Activated naive CD8-positive, alpha-beta T cell treated with anti-CD3 and anti-CD28 coated beads, Interleukin-2, amount 50 U/mL, for 24 hours (primary cell): ENCODE measurements at places on chromosomes 3 and 15.

DNA sequence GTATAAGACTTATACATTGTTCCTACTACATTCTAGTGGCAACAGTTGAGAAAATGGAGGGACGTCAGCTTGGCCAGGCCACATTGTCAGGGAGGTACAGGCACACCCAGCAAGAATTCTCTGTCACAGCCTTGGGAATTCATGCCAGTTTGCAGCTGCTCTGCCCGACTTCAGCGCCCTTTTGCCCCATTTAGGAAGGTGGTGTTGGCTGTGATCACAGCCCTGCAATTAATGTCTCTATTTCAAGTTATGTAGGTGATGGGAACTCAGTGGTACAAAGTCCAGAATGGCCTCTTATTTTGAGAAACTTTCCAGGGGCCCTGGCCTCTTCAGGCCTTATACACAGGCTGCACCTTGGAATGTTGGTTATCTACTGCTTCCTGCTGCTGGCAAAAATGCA is 26.7 kb downstream of the AMOTL2 start:
- H3K36me3 ChIP-seq: peaks cover 5% of the 10 kb centered on the region
- H3K27me3 ChIP-seq: no peaks in the 10 kb centered on the region
- no peak overlapping the region for H3K4me3 ChIP-seq
- H3K4me1 ChIP-seq: no peaks in the 10 kb centered on the region
- no peak overlapping the region for H3K27ac ChIP-seq

DNA sequence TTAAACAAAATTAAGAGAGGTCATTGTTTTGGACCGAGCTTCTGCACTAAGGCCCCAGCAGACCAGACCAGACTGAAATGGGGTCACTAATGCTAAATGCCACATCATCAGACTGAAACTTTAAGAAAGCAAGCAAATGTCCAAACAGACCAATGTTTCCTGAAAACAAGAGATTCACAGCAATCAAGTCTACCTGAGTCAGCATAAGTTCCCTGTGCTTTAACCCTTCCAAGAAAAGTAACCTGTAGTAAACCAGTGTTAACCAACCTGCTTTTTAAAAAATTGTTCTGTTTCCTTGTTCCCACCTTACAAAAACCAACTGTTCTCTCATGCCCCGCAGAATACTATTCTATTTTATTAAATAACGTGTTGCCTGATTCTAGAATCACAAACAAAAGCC is 241.1 kb upstream of the GADL1 start:
- H3K4me3 ChIP-seq: no peak overlapping the region
- no peaks in the 10 kb centered on the region for H3K36me3 ChIP-seq
- no peaks in the 10 kb centered on the region for H3K4me1 ChIP-seq
- H3K27ac ChIP-seq: no peak overlapping the region

GRCh38 chr15:63226155-63226883 is 36.9 kb downstream of the RAB8B start:
- H3K36me3 ChIP-seq: peaks cover 67% of the 10 kb centered on the region
- H3K4me1 ChIP-seq: peaks cover 73% of the 10 kb centered on the region
- H3K27ac ChIP-seq: peak overlapping the region; percentile 85
- H3K27me3 ChIP-seq: no peaks in the 10 kb centered on the region

DNA sequence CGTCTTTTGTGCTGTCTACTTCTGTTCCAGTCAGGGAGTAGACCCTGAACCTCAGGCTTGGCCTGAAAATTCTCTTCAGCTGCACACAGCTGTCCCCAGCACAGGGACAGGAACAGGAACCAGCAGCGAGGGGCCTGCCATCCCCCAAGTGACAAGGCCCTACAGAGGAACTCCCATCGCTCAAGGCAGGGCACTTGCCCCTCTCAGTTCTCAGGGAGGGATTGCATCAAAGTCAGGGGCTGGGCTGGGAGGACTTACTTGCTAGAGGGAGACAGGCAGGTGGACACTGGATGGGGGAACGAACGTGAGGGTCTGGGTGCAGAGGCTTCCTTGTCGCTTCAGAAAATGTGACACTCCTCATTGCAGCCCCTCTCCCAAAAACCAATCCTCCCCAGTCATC is 163.6 kb downstream of the CHSY1 start:
- DNase-seq: no peak
- no peaks in the 10 kb centered on the region for H3K4me1 ChIP-seq
- peaks cover 2% of the 10 kb centered on the region for H3K27me3 ChIP-seq
- H3K4me3 ChIP-seq: no peak overlapping the region
- no peak overlapping the region for H3K27ac ChIP-seq

DNA sequence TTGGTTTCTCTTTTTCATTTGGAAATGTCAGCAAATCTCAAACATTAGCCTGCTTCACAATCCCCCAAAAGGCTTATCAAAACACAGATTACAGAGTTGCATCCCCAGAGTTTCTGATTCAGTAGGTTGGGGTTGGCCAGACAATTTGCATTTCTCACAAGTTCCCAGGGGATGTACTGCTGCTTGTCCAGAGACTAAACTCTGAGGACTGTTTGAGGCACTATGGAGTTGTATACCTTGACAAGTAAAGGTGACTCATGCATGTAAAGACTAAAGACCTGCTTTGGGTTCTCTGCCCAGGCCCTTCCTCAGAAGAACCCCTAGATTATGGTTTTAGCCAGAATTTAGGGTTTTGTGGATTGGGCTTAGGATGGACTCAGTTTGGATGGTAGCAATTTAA is 151.1 kb upstream of the ARHGEF26 start:
- peaks cover 2% of the 10 kb centered on the region for H3K4me1 ChIP-seq
- H3K4me3 ChIP-seq: no peak overlapping the region
- no peak for DNase-seq

- no peak overlapping the region for H3K4me3 ChIP-seq
- H3K27me3 ChIP-seq: no peaks in the 10 kb centered on the region
- peaks cover 6% of the 10 kb centered on the region for H3K4me1 ChIP-seq
- H3K27ac ChIP-seq: no peak overlapping the region
- H3K36me3 ChIP-seq: peaks cover 12% of the 10 kb centered on the region
Measured at GRCh38 chr3:197926418-197926817, 23.6 kb upstream of the RPL35A start.

DNA sequence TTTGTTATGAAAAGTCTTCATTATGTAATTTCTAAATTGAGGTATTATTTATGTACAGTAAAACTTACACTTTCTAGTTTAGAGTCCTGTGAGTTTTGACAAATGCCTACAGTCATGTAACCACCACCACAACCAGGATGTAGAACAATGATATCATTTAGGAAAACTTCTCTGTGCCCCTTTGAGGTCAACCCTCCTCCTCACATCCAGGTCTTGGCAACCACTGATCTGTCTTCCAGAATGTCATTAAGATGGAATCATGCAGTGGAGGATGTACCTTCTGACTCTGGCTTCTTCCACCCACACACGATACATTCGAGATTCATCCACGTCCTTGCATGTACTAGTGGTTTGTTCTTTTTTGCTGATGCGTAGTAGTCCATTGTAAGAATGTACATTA is 23.2 kb downstream of the MINAR1 start:
- no peaks in the 10 kb centered on the region for H3K4me1 ChIP-seq
- H3K36me3 ChIP-seq: no peaks in the 10 kb centered on the region
- H3K4me3 ChIP-seq: no peak overlapping the region
- no peaks in the 10 kb centered on the region for H3K27me3 ChIP-seq
- H3K27ac ChIP-seq: no peak overlapping the region

DNA sequence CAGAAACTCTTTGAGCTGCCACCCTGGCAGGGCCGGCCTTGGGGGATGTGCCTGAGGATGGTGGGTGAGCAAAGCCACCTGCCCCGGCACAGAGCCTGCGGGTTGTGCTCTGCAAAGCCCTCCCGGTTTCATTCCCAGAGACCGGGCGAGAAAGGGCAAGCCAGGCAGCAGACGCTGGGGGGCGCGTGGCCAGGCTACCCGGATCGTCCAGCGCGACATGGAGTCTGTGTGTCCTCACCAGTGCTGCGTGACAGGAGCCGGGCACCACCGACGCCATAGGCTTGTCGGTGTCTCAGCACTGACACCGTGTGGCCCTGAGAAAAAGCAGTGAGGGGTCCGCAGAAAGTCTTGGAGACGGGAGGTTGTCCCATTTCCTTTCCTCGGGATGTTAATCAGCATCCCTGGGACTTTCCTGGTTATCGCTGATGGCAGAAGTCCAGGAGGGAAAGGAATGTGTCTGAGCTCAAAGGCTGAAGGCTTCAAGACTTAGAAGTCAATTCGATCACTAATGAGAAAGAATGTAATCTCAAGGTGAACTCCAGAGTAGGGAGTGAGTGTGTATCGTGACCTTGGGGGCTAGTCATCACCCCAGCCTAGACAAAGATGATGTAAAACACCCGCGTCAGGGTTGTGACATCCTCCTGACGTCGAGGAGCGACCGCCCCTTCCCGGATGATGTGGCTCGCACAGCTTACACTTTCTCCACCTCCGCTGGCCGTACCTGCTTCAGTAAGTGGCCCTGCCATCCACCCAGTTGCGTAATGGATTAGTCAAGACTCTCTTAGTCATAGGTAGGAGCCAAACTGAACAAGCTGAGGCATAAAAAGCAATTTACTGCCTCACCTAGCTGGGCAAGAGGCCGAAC is 36.3 kb upstream of the PLA2G4E start:
- no peak overlapping the region for H3K27ac ChIP-seq
- H3K36me3 ChIP-seq: no peaks in the 10 kb centered on the region
- DNase-seq: peak; percentile 56
- H3K4me1 ChIP-seq: peaks cover 3% of the 10 kb centered on the region
- H3K27me3 ChIP-seq: peaks cover 26% of the 10 kb centered on the region
- H3K4me3 ChIP-seq: peak overlapping the region; percentile 19

GRCh38 chr15:43198992-43199391 is 13.8 kb downstream of the CCNDBP1 start:
- H3K27me3 ChIP-seq: no peaks in the 10 kb centered on the region
- peaks cover 26% of the 10 kb centered on the region for H3K36me3 ChIP-seq
- DNase-seq: no peak
- H3K4me1 ChIP-seq: peaks cover 6% of the 10 kb centered on the region

DNA sequence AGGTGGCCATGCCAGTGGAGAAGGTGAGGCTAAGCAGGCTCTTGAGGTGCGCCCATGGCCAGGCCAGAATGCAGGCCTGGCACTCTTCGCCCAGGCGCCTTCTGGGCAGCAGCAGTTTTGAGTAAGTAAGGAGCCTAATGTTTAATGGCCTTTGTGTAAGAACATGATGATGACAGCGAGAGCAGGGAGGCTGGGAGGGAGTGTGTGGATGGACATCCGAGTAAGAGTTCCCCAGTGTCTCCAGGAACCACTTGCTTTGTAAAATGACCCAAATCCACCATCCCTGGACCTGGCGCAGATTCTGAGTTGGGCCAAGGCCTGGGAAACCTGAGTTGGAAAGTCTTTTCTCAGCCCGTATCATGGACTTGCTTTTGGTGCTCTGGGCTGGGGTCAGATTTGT is 24.1 kb downstream of the KLF13 start:
- H3K4me3 ChIP-seq: no peak overlapping the region
- H3K4me1 ChIP-seq: peaks cover 100% of the 10 kb centered on the region
- no peaks in the 10 kb centered on the region for H3K27me3 ChIP-seq
- H3K27ac ChIP-seq: peak overlapping the region; percentile 95
- H3K36me3 ChIP-seq: peaks cover 52% of the 10 kb centered on the region

GRCh38 chr15:59236394-59236793 is 29.8 kb downstream of the LDHAL6B start:
- H3K4me1 ChIP-seq: peaks cover 27% of the 10 kb centered on the region
- no peak for DNase-seq
- H3K36me3 ChIP-seq: no peaks in the 10 kb centered on the region
- H3K27me3 ChIP-seq: no peaks in the 10 kb centered on the region
- H3K4me3 ChIP-seq: no peak overlapping the region
- H3K27ac ChIP-seq: peak overlapping the region; percentile 69

DNA sequence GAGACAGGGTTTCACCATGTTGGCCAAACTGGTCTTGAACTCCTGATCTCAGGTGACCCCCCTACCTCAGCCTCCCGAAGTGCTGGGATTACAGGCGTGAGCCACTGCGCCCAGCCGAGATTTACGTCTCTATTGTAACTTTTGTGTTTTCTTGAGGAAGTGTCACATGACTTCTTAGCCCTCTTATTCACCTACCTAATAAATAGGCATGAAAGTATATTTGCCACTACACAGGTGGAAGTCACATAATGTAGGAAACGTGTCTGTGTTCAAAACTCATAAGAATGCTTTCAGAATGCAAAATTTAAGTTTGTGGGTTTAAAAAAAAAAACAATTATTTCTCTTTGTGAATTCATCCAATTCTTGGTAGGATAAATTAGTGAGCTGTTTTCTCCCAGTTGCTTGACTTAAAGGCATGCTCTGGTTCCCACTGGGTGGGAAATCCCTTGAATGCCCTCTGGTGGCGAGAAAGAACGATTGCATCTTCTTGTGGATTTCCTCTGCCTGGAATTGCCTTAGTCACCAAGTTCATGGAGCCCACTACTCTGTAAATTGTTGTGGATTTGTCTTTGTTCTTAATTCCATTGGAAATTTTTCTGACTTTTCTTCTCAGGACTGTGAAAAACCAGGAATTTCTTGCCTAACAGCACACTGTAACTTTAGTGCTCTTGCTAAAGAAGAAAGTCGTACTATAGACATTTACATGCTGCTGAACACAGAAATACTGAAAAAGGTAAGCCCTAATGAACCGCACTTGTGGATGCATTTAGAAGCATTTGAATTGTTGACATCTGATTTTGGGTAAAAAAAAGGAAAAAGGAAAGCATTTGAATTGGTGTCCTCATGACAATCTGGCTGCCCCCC is 82.2 kb upstream of the CTDSPL start:
- peak; percentile 8 for DNase-seq
- peaks cover under 1% of the 10 kb centered on the region for H3K4me1 ChIP-seq
- no peaks in the 10 kb centered on the region for H3K27me3 ChIP-seq
- H3K27ac ChIP-seq: no peak overlapping the region
- no peaks in the 10 kb centered on the region for H3K36me3 ChIP-seq
